ENCODE measurements at places on chromosomes 12 and 14. TPM values are rescaled to one million over a fixed set of nuclear protein-coding genes. Genes with fewer than 3 reads are reported as not detected.

DNA sequence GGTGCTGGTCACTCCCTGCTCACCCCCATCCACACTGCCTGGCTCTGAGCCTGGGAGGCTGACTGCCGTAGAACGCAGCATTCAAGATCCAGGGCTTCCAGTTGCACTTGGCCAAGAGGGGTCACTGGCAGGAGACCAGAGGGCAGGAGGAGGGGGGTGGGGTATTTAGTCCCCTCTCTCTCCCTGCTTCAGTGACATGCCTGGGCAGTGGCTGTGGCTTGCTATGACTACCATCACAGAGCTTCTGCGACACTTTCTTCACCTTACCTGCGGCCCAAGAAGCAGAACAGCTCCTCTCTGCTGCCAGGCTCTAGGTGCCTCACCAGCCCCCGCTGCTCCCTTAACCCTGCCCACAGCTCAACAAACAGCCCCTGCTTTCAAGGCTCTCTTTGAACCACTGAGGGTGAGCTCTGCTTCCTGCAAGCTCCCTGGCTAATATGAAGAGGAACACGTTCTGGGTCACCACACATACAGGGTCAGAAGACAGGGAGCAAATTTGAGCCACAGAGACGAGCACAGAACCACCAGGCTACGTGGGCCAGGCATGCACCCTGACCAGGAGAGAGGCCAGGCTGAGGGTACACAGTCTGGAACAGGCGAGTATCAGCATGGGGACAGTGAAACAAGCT is 55.7 kb downstream of the ITPK1 start:
- no peak for DNase-seq

- DNase-seq: no peak
Observed at GRCh38 chr14:92383805-92384204, 60.8 kb downstream of the SLC24A4 start.

DNA sequence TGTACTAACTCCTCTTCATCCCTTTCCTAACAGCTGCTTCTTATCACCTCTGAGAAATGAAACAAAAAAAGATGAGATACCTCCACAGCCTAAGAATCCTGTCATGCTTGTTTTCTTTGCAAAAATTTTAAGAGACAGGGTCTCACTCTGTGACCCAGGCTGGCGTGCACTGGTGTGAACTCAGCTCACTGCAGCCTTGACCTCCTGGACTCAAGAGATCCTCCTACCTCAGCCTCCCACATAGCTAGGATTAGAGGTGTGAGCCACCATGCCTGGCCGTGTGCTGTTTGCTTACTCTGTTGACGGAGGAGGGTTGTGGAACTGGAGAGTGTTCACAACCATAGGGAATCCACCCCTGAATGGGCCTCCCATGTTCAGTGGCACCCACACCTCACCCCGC is 16.2 kb downstream of the CSRNP2 start:
- DNase-seq: no peak

The GYS2 gene
- not detected for total RNA-seq

The PPFIA2 gene
- 1.3 TPM for total RNA-seq

Data from astrocyte (in vitro differentiated cells and primary cell).